ENCODE measurements at places on chromosomes 2 and 18. TPM values are rescaled to one million over a fixed set of nuclear protein-coding genes. Genes with fewer than 3 reads are reported as not detected.
A peak's percentile ranks its signal among the peaks of the same experiment; 100 is the strongest.

Gene SPOPL
- total RNA-seq: 23.1 TPM

GRCh38 chr2:233053928-233054784 lies 6.0 kb upstream of the INPP5D start:
- H3K36me3 ChIP-seq: no peaks in the 10 kb centered on the region
- H3K4me3 ChIP-seq: no peak overlapping the region
- H3K27ac ChIP-seq: no peak overlapping the region
- H3K27me3 ChIP-seq: no peaks in the 10 kb centered on the region
- H3K4me1 ChIP-seq: no peaks in the 10 kb centered on the region
- DNase-seq: peak; percentile 60

DNA sequence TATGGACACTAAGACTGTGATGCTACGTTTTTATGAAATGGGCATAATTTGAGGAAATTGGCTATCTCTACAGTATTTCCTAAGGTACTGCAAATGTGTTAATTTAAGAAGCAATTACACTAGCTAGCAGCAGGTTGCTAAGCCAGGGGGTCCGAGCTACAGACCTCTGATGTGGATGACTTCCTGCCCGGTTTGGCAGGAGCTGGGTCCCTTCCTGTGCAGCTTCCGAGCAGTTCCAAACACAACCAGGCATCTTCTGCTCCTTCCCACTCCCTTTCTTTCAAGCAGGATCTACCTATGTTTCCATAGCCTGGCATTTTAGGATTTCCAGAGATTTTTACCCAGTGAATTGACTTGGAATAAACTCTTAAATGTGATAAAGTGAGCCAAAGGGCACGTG lies 55.7 kb downstream of the SCN2A start:
- H3K36me3 ChIP-seq: no peaks in the 10 kb centered on the region
- H3K4me1 ChIP-seq: no peaks in the 10 kb centered on the region
- no peaks in the 10 kb centered on the region for H3K27me3 ChIP-seq
- H3K27ac ChIP-seq: no peak overlapping the region
- H3K4me3 ChIP-seq: no peak overlapping the region
- DNase-seq: no peak

DNA sequence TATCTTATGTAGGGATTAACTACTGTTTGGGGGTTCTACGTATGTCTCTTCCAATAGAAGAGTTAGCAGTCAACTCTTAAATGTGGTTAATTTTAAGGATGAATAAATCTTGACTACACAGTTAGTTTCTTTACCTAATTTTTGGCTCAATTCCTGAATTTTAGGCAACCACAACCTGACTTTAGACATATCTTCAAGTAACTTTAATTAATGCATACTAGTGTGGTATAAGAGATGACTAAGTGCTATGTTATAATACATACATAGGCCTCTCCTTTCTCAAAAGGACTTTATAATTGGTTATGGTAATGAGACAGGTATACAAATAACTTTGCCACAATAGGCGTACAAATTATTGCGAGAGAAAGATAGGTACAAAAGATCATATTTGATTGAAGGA lies 312.0 kb downstream of the IRS1 start:
- no peak overlapping the region for H3K4me3 ChIP-seq
- no peaks in the 10 kb centered on the region for H3K27me3 ChIP-seq
- H3K4me1 ChIP-seq: no peaks in the 10 kb centered on the region
- no peaks in the 10 kb centered on the region for H3K36me3 ChIP-seq
- DNase-seq: no peak

DNA sequence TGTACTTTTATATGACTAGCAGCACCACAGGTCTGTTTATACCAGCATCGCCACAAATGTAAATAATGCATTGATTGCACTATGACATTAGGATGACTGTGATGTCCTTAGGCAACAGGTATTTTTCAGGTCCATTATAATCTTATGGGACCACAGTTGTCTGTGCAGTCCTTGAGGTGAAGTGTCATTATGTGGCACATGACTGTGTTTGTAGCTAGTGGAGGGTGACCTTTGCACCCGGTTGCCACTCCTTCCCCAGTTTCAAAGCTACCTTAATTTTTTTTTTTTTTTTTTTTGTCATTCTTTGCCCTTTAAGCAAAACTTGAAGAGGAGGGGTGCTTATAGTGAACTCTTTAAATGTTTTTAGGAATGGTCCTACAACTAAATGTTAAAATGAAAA lies 386.4 kb downstream of the THSD7B start:
- no peak for DNase-seq
- no peaks in the 10 kb centered on the region for H3K4me1 ChIP-seq
- no peak overlapping the region for H3K27ac ChIP-seq

DNA sequence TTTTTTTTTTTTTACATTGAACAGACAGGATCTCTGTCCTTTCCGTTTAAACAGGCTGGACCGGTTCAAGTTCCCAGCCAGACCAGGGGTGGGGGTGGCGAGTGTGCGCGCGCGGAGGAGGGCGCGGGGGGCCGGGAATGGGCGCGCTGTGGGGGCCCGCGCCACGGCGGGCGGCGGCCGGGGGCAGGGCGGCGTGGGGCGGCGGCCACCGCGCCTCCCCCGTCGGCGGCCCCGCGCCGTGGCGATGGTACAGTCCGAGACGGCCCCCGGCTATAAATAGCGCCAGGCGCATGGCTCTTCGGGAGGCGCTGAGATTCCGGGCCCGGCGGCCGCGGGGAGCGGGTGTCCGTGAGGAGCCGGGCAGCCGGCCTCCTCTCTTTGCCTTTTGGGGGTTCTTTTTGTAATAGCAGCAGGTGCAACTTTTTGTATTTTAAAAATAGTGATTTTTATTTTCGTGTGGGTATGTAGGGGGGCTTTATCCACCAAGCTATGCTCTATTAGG lies 430 bp upstream of the CELF4 start:
- no peak overlapping the region for H3K27ac ChIP-seq
- peak; percentile 66 for DNase-seq
- H3K36me3 ChIP-seq: no peaks in the 10 kb centered on the region
- H3K27me3 ChIP-seq: peaks cover 22% of the 10 kb centered on the region

Gene PLGLB2
- not detected for total RNA-seq

GRCh38 chr2:85455552-85456090 lies 37.1 kb downstream of the SH2D6 start:
- no peaks in the 10 kb centered on the region for H3K36me3 ChIP-seq
- no peaks in the 10 kb centered on the region for H3K27me3 ChIP-seq
- H3K4me3 ChIP-seq: no peak overlapping the region
- no peaks in the 10 kb centered on the region for H3K4me1 ChIP-seq

Gene ARPC2
- total RNA-seq: 252 TPM

DNA sequence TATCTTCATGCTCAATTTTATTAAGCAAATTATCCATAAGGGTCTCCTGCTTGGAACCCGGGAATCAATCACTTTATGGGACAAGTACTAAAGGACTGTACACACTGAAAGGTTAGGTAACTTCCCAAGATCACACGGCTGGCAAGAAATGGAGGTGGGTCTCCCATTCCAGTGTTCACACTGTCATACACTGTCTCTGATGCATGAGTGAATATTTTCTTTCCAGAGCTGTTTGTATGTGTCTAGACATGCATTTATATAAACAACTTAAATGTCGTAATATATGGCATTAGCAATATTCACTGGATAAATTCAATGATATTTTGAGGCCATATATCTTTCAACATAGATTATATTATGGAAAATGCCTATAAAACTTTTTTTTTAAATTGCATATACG lies 223.4 kb downstream of the DYM start:
- no peaks in the 10 kb centered on the region for H3K36me3 ChIP-seq
- DNase-seq: no peak

- H3K27me3 ChIP-seq: no peaks in the 10 kb centered on the region
- no peak overlapping the region for H3K4me3 ChIP-seq
- no peaks in the 10 kb centered on the region for H3K36me3 ChIP-seq
- no peak overlapping the region for H3K27ac ChIP-seq
- no peak for DNase-seq
These were observed 21.9 kb downstream of the FER1L5 start for GRCh38 chr2:96664366-96664925.

DNA sequence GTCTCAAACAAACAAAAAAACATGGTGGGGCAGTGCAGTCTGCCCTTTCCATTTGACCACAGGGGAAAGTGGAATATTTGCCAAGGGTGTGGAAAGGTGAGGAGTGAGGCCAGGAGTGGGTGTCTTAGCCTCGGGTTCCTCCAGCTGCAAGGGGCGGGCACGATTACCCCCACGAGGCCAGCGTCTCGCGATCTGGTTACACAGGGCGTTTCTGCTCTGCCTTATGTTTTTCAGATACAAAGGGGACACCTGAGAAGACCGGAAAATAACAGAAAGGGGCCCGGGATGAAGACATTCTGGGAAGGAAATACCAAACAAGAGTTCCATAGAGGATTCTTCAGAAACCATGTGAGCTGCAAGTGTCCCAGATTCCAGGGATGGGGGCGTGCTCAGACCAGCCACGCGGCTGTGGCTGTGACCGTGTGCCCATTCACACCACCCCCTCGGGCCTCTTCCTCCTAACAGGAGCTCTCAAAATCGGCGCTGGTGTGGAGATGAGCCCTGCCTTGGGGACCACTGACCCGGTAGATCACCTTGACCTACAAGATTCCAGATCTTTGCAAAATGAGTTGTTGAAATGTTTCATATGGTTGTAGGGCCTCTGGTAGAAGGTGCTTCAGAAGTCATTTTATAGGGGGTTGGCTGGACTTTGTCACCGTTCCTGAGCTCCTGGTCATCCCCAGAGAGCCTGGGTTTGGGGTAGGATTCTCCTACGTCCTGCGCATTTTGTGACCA lies 34.2 kb downstream of the FAM178B start:
- H3K27ac ChIP-seq: no peak overlapping the region
- H3K27me3 ChIP-seq: no peaks in the 10 kb centered on the region
- peaks cover 13% of the 10 kb centered on the region for H3K4me1 ChIP-seq
- H3K4me3 ChIP-seq: no peak overlapping the region

Gene SMAD2
- 147 TPM for total RNA-seq

Gene GPR45
- not detected for total RNA-seq

DNA sequence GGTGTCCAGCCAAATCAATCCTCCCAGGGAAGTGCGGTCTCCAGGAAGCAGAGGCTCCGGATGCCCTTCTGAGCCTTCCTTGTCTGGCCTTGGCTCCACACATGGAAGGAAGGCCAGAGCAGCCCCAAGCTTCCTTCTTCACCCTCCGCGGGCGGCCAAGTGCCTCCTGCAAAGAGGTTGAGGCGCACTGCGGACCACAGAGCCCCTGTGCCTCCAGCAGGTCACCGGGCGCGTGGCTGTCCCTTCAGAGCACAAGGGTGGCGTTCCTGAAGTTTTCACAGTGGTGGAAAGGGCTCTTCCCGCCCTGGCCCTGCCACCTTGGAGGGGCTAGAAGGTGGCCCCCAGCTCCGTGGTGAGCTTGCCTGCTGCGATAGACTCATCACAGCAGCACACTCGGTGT lies 175.9 kb upstream of the RAB12 start:
- no peaks in the 10 kb centered on the region for H3K36me3 ChIP-seq
- no peak overlapping the region for H3K4me3 ChIP-seq
- H3K27ac ChIP-seq: no peak overlapping the region
- DNase-seq: no peak
- no peaks in the 10 kb centered on the region for H3K27me3 ChIP-seq
- H3K4me1 ChIP-seq: no peaks in the 10 kb centered on the region

DNA sequence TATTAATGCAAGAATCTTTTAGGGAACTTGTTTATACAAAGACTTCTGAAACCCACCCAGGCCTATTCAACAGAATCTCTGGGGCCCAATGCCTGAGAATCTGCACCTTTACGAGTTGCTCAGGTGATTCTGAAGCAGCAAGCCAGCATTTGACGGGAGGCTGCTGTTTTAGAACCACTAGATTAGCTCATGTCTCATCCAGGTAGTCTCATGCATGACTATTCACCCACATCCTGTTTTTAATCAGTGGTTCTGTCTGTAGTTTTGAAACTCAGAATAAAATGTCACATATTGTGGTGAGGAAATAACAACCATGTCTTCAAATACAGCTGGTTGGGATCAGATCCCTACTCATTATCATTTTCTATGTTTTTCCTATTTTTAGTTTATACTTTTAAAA lies 39.5 kb downstream of the CYTIP start:
- H3K4me1 ChIP-seq: no peaks in the 10 kb centered on the region
- no peaks in the 10 kb centered on the region for H3K27me3 ChIP-seq
- no peaks in the 10 kb centered on the region for H3K36me3 ChIP-seq

Gene ADRA2B
- 1.4 TPM for total RNA-seq

Data from kidney (tissue), 22 donors.